K562 (cell line): ENCODE measurements at places on chromosomes 7 and 10. TPM values are rescaled to one million over a fixed set of nuclear protein-coding genes. Genes with fewer than 3 reads are reported as not detected.

DNA sequence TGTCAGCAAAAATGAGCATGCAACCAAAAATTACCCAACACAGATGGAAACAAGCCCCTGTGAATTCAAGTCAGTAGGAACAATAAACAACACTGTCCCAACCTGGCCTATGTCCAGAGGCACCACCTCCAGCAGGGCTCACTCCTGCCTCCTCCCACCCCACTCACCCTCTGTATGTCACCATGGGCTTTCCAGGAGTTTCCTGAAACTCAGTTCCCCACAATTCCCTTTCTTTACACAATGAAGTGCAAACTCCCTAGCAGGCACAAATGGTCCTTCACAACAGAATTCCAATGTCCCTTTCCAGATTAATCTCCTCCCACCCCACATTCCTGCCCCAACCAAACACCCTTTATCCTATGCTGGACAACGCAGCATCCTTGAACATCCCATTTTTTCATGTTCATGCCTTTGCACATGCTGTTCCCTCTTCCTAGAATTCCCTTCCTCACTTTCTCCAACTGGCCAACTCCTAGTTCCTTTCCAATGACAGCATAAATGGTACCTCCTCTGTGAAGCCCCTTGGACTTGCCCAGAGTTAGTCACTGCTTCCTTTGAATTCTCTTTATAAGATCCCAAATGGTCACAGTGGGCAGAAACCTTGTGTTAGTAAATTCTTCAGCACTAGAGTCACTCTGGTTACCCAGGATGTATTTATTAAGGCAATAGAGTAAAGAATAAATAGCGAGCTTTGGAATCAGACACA, 157.5 kb downstream of the SLIT1 start:
- no peak for DNase-seq

DNA sequence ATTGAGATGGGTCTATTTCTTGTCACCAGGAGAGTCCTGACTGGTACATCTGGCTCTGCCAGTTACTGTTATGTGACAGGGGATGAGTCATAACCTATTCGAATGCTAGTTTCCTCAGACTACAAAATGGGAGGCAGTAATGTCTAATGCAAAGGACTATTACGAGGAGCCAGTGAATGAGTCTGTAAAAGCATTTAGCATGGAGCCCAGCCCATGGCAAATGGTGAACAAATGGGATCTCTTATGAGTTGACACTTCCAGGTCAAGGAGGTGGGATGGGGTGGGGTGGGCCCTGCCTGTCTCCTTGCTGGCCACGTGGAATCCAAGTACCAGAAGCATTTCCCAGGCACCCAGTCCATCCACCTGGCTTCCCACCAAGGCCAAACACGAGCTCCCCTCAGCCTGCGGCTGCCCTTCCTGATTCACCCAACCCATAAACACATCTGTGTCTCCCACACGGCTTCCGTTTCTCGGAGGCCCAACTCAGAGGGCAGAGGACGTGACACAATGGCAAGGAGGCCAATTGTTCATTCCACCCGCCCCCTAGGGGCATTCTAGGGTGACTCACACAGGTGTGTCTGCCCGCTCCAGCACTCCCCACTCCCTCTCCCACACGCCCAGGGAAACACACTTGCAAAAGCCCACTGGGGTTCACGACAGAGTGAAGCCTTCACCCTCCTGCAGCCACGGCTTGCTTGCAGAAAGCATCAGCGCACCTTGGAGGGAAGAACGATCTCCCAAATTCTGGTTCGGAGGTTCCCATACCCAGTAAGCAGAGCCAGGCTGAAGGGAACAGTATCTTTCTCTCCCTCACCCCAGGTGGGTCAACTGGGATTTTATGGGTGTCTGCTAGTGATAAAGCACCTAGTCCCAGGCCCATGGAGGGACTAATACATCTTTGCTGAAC, 109.8 kb downstream of the SH3PXD2A start:
- no peak for DNase-seq

DNA sequence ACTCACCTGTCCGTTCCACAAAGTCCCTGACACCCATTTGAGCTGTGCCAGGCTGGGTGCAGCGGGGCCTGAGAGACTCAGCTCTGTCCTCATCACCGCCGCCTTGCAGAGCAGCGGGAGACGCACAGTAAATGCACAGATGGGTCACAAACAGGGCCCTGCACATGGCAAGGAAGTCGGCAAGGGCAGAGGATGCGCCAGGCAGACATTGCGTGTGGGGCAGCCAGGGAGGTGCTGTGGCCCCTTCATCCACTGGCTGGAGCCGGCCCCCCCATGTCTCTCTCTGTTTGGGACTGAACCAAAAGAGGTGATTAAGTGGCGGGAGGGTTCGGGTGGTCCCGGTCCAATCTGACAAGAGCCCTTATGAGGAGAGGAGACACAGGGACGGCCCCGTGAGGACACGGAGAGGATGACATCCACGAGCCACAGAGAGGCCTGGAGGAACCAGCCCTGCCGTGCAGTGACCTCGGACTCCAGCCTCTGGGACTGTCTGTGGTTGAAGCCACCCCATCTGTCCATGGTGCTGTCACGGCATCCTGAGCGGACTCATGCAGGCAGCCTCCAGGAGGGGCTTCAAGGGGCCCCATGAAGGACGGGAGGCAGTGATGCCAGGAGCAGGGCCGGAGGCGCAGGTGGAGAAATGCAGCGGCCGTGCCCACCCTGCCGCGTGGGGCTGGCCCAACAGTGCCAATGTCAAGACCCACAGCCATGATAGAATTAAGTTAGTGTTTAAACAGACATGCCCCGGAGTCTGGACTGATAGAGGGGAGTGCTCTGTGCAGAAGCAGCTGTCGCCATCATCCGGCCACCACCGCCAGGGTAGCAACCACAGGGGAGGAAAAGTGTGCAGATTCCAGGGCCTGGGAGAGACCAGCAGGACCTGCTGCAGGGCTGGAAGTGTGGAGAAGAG, 28.4 kb upstream of the FOXL3 start:
- DNase-seq = no peak

- DNase-seq = no peak
These were observed 14.0 kb downstream of the ZCCHC24 start for GRCh38 chr10:79431428-79431827.

The ETV1 gene
- 18.1 and 27.4 TPM in 2 replicates for total RNA-seq

The SCIN gene
- total RNA-seq = 9.7 and 10.6 TPM in 2 replicates

GRCh38 chr7:139854803-139855497, 25.9 kb downstream of the TBXAS1 start:
- no peak for DNase-seq

- no peak for DNase-seq
These were observed 8.8 kb upstream of the TMEM248 start for GRCh38 chr7:66912195-66912594.

The LLCFC1 gene
- not detected in 2 replicates for total RNA-seq
